ENCODE measurements at places on chromosomes 5 and 9.

DNA sequence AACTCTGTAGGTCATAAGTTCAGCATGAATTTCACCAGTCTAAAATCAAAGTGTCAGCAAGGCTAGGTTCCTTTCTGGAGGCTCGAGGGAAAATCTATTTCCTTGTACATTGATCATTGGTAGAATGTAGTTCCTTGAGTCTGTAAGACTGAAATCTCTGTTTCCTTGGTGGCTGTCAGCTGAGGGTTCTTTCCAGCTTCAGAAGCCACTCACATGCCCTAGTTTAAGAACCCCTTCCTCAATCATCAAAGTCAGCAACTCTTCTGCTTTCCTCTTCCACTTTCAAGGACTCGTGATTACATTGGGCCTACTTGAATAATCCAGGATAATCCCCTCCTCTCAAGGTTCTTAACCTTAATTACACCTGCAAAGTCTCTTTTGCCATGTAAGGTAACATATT, 4.9 kb upstream of the SCAMP1 start:
- DNase-seq, result no peak

- no peak for DNase-seq
These were observed 1.5 kb downstream of the CDC42SE2 start for GRCh38 chr5:131265311-131265803.

DNA sequence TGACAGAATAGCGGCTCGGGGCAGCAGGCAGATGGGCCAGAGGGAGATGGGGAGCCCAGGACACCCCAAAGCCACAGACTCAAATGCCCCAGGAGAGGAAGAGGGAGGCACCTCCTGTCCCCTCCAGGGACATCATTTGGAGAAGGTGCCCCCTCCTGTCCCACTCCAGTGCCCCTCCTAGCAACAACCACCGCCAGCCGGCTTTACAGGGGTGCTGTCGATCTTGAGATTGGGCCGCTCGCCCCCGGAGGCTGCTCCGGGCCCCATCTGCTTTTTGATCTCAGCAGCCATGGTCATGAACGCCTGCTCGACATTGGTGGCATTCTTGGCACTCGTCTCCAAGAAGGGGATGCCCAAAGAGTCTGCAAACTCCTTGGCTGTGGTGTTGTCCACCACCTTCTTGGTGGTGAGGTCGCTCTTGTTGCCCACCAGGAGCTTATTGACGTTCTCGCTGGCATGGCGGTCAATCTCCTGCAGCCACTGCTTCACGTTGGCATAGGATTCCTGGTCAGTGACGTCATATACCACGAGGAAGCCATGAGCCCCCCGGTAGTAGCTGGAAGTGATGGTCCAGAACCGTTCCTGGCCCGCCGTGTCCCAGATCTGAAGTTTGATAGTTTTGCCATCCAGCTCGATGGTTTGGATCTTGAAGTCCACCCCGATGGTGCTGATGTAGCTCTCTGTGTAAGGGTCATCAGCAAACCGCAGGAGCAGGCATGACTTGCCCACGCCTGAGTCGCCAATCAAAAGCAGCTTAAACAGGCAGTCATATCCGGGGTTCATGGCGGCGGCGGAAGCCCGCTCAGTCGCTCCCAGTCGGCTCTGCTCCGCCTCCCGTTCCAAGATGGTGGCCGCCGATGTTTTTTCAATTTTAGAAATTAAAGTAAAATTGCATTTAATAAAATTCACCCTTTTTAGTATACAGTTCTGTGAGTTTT, 14.0 kb upstream of the FRMPD1 start:
- no peak for DNase-seq

- no peak for DNase-seq
These were observed 85.5 kb upstream of the MAP1B start for GRCh38 chr5:72021651-72022357.
